Pancreas (tissue), 10 donors: ENCODE measurements at places on chromosomes 6 and 20.

DNA sequence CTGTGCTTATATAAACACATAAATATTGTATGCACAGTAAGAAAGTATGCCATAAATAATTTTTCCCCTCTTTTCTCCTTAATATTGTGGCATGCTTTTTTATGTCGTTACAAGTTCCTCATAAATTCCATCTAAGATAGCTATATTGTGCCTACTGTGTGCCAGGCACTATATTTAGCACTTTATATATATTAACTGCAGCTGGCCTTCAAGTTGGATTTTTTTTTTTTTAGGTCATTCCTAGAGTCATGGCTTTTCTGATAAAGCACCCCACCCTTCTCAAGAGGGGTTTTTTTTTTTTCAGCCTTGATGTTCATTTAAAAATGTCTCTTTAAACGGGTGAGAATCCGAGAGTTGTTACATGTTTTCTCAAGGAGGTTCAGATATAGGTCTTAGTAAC is 42.8 kb upstream of the RNF8 start:
- no peak for DNase-seq

GRCh38 chr6:159701413-159701999 is 8.5 kb upstream of the SOD2 start:
- no peak for DNase-seq

DNA sequence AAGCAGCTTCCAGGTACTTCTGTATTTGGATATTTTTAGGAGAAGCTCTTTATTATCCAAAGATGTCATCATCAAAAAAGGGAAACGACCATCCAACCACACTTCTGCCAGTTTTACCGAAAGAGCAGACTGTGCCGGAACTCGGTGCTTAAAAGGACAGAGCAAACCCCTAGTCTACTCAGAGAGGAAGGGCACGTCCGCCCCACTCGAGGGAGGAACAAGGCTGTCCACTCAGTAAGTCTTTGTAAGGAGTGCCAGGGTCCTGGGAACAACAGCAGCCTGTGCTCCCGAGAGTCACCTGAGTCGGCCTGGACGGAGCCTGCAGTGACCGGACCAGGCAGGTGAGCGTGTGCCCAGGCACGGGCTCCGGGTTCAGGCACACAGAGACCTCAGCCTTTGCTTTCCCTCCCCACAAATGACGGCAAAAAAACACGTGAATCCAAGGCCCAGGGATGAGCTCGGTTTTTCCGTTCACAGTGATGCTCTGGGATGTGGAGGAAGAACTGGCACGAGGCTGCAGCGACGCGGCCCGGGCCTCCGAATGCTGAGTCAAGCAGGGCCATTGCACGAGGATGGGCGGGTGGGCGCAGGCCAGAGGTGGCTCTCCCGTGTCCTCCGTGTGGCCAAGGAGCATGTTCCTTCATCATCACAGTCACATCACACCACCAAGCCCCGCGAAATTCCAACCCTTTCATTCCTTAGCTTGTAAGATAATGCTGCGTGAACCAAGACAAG is 17.4 kb upstream of the SLCO4A1 start:
- peak; percentile 67 for DNase-seq

DNA sequence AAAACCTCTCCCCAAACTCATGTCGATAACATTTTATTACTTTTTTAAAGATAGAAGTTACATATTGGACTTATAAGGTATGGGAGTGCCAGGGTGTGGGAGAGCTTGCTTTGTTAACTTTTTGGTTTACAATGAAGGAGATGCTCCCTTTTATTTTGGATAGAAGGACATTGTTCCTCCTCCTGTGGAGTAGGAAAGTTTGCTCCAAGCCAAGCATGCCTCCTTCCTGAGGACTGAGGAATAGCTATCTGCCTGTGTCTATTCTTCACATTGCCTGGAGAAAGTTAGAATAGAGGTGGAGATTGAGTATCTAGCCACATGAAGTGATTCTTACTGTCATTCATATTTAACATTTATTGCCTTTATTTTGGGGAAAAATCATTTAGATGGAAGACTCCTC is 71.9 kb downstream of the EYA4 start:
- DNase-seq: no peak

GRCh38 chr20:1105599-1106194 is 12.7 kb upstream of the PSMF1 start:
- no peak for DNase-seq

DNA sequence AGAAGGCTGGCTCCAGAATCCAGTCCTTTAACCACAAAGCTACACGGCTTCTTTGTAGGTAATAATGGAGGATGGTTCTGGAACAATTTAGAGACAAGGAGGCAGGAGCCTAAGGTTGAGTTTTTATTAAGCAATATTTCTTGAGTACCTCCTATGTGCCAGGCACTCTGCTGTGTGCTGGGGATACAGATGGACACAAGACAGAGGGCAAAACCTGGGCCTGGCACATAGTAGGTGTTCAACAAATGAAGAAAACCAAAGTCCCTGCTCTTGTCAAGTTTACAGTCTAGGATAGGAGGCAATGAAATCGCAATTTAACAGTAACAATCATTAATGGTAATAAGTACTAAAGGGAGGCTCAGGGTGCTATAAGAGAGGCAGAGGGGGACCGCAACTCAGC is 17.4 kb downstream of the CCM2L start:
- no peak for DNase-seq

GRCh38 chr20:14957402-14957801 is 620.0 kb upstream of the FLRT3 start:
- no peak for DNase-seq

GRCh38 chr6:149031859-149032598 is 285.2 kb downstream of the UST start:
- DNase-seq: no peak

DNA sequence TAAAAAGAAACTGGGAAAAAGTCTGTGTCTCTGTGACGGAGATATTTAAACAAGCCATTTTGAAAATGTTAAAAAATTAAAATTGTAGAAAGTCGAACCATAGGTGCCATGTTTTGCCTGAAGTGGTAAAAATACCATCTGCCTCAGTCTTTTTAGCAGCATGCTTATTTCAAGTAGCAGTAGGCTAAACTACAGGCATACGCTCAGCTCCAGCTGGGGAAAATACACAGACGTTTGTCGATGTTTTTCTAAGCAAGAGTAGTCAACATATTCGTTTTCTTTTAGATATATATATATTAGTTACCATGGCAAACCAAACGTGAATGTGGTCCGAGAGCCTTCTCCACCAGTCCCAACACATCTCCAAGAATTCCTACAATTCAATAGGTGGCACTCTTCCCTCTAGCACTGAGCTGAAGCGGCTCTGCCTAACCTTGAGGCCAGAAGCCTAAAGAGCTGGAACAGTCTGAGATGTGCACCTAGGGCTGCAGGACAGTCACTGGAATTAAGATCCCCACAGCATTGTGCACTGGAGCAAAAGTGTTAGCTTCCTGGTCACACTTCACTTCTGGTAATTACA is 70.2 kb upstream of the BEND3 start:
- DNase-seq: no peak

- no peak for DNase-seq
Observed at GRCh38 chr20:47540443-47541354, 39.0 kb downstream of the NCOA3 start.

GRCh38 chr6:107353773-107354382 is 105.5 kb downstream of the PDSS2 start:
- DNase-seq: no peak

DNA sequence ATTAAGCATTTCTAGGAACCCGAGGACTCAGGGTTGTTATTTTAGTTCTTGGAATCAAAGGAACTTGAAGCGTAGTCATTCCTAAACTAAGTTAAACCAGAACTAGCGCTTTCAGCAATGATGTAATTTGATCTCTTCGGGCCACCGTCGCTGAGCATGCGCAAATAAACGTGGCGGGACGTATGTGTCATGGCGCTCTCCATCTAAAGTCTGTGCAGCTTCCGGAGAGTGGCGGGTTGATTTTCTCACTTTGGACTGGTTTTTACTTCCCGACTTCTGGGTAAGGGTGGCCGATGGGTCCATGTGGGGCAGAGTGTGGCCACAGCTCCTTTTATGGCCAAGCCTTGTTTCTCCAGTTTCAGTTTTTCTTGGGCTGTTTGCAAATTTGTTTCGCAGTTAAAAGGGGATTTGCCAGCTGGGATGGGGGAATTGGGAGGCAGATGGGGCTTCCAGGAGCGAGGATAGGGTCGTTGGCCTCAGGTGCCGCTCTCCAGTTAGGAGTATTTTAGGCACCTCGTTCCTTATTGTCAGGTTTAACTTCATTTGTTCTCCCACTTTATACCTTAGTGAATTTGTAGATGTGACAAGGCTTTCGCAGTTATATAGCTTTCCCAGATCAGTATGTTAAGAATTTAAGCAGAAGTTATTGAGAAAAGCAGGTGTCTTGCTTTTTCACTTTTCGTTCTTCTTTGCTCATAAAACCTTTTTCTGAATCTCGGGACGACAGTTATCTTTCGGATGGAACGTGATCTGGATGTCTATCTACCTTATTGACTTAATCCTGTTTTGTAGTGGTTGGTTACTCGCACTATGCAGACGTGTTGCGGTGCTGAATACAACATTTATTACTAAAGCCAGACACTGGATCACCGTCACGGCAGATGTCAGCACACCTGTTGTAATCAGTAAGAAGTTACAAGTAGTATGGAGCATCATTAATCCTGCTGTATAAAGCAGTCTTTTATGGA is at the start of gene CDKAL1:
Gene CDKAL1, plus strand, starts transcription at position 163 of the 968 bp plus-strand sequence. CDS start 11,894 bp downstream, outside the sequence.
- DNase-seq: peak; percentile 81

DNA sequence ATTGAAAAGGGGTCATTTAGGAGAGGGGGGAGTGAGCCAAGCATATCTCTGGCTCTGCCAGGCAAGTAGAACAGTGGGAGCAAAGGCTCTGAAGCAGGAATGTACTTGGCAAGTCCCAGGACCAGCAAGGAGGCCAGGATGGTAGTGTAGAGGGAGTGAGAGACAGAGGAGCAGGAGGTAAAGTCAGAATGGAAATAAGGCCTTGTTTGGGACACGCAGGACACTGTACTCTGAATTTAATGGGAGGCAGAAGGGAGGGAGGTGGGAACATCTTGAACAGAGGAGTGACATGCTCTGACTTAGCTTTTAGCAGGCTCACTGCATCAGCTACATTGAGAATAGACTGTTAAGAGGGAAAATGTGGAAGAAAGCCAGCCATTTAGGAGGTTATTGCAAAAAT is 37.0 kb upstream of the ENPP1 start:
- DNase-seq: no peak

GRCh38 chr6:164113637-164114036 is 699.1 kb downstream of the QKI start:
- no peak for DNase-seq

GRCh38 chr20:19000078-19000477 is 186.5 kb downstream of the SCP2D1 start:
- no peak for DNase-seq

GRCh38 chr6:48110436-48111142 is 408 bp downstream of the PTCHD4 start:
- DNase-seq: no peak
